ENCODE measurements at places on chromosomes 3 and 15. TPM values are rescaled to one million over a fixed set of nuclear protein-coding genes. Genes with fewer than 3 reads are reported as not detected.

GOLGA6L1 gene
- total RNA-seq: not detected

MUC20 gene
- 12.7 TPM for total RNA-seq

ACTRT3 gene
- 0.39 TPM for total RNA-seq

NEDD4 gene
- total RNA-seq: 5.1 TPM

CALML4 gene
- 4.0 TPM for total RNA-seq

HTR3E gene
- total RNA-seq: not detected

LRRC34 gene
- total RNA-seq: 0.14 TPM

MEIS2 gene
- total RNA-seq: 9.1 TPM

FAN1 gene
- total RNA-seq: 9.1 TPM

FAM81A gene
- 0.60 TPM for total RNA-seq

- DNase-seq: no peak
These were observed 56.7 kb downstream of the PLS1 start for GRCh38 chr3:142652826-142653292.

DNA sequence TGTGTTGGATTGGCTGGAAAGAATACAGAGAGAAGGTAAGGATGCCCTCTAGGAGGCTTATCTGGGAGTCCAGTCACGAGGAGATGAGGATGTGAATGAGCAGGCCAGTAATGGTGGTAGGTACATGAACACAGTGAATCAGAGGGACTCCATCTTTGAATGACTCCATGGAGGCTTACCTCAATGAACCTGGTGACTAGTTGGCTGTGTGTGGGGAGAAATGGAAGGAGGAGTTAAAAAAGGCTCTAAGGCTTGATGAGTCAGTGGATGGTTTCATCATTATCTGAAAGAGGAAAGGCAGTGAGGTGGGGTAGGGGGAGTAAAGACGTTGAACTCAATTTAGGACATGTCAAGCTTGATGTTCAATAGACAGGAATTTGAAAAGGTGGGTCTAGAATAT is 61.1 kb downstream of the KCNAB1 start:
- DNase-seq: no peak

DNA sequence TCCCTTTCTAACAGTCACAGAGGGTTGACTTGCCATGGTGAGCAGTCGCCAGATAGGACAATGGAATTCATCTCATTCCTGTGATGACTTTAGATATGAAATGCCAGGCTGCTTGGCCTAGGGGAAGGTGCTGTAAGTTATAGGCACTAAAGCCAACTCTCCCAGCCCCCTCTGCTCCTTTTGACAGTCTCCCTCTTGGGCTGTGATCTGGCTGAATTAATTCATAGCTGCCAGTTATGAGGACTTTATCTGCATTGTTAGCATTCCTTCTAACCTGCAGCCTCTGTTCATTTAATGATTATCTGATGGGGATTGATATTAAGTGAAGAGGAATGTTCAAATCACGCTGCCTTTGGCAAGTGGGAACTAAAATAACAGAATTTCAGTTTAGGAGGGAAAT is 427.1 kb upstream of the RASGRP1 start:
- DNase-seq: no peak

GRCh38 chr15:89356634-89357298 is 22.1 kb upstream of the POLG start:
- peak; percentile 68 for DNase-seq

GRCh38 chr15:29087521-29088285 is 181.9 kb downstream of the NSMCE3 start:
- DNase-seq: no peak

DNA sequence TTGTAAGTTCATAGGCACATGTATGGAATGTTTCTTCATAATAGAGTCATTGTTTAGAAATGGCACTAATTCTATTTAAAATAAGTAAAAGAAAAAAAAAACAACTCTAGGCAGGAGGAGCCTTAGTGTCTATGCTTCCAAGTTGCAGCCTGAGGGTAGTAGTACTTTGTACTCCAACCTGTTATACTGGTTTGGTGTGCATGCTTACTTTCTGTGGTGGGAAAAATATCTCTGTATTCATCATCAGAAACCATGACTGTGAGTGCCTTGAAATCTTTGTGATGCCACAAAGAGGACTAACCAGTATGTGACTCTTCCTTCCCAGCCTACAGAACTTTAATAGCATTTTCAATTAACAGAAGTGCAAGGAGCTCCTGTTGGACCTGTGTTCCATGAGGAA is 4.4 kb downstream of the NAALADL2 start:
- no peak for DNase-seq

DNA sequence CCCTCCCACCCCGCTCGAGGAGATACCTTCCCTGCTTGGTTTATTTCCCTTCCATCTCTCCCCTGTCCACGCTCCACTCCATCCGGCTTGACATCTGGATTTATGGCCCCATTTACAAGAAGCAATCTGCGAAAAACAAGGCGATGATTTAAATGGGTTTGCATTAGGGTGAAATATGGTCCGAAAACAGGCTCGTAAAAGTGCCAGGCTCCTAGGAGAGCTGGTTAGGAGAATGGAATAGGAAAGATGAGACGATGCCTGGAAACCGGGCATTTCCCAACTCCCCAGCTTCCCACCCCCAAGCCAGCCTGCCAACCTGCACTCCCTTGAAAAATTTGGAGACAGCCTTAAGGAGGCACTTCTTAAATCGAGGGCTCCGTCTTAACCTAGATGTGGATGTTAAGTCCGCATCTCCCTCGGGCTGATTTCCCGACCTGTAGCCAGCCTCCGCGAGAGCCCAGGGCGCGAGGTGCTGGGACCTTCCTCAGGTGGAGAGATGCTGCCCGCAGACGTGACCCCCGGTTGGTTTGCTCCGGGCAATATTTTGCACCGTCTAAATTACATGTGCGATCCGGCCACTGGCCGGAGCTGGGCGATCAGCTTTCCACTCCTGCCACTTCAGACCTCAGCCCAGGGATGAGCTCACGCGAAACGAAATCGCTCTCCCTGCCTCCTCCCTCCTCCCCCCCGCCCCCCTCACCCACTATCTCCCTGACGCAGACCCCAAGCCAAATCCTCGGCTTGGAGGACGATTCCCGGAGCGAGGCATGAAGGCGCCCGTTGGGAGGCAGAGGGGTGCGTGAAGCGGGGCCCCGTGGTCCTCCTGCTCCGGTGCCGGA is 1.3 kb downstream of the GRM7 start:
- DNase-seq: no peak

GRCh38 chr3:183946037-183946436 is 61.4 kb upstream of the PARL start:
- DNase-seq: no peak

GRCh38 chr15:89171136-89172072 is 50.0 kb downstream of the RLBP1 start:
- DNase-seq: no peak

- no peak for DNase-seq
These were observed 35.4 kb downstream of the SCN5A start for GRCh38 chr3:38614091-38614490.

DNA sequence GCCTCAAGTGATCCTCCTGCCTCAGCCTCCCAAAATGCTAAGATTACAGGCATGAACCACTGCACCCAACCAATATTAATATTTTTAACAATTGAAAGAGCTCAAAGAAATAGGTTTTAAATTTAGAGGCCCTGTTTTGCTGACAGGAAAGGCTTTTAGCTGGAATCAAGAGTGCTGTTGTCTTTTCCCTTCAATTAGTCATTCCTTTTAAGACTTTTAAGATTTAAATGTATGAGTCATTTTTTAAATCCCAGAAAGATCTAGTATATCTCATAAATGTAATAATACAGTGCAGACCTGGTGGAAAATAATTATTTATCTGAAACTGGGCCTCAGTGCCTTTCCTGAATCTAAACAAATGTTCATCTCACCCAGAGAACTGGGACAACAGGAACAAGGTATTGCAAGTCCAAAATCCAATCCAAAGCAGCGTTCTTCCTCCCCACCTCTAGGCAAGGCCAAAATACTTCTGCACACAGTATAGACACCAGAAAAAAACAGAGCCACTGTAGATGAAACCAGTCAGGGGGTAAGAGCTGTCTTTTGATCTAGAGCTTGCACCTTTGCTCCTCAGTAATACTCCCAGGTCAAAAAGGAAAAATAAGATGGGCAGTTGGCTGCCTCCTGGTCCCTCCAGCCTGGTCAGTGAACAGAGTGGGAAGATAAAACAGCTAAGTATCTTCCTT is 14.4 kb downstream of the AGTR1 start:
- DNase-seq: no peak

GRCh38 chr15:38490242-38490922 is 36.5 kb downstream of the FAM98B start:
- no peak for DNase-seq

- DNase-seq: peak; percentile 60
These were observed 36.8 kb upstream of the KLHL25 start for GRCh38 chr15:85831415-85832113.

DNA sequence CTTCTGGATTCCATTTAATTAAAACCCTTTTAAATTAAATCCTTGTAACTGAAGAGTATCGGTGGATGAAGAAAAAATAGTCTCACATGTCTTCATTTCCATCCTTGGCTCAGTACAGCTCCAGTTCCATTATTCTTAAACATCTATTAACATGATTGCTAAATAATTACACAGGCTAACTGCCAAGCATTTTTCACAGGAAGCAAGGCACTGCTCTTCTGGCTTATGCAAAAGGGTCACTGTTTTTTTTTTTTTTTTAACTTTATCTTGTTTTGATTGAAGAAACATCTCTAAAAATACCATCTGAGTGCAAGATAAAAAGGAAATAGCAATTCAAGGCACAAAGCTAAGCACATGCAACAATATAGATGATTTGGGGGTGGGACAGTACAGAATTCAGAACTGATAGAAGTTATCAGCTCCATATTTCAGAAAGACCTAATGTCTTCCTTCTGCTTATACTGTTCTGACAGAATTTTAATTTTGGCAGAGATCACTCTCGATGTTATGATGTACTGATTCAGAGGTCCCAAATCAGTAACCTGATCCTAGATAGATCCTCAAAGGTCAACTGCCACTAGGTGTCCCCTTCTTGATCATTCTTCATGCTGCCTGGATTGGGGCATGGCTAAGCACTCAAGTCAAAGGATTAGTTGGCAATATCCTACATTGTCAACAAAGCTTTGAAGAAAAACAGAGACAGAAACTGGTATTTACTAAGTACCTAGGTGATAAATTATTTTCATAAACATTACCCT is 57.8 kb upstream of the ACTC1 start:
- DNase-seq: no peak

Data from pancreas (tissue), 10 donors.